ENCODE measurements at places on chromosomes 5 and 9.

GRCh38 chr5:43065387-43065947 lies 25.3 kb upstream of the ANXA2R start:
- no peak for DNase-seq

- DNase-seq, result no peak
These were observed 34.7 kb upstream of the DMXL1 start for GRCh38 chr5:119036101-119036762.

GRCh38 chr5:100706776-100707175 lies 171.6 kb downstream of the FAM174A start:
- DNase-seq, result no peak

GRCh38 chr5:171946000-171946781 lies 60.2 kb downstream of the FBXW11 start:
- DNase-seq, result no peak

GRCh38 chr9:4380406-4380805 lies 80.5 kb upstream of the GLIS3 start:
- DNase-seq, result no peak

DNA sequence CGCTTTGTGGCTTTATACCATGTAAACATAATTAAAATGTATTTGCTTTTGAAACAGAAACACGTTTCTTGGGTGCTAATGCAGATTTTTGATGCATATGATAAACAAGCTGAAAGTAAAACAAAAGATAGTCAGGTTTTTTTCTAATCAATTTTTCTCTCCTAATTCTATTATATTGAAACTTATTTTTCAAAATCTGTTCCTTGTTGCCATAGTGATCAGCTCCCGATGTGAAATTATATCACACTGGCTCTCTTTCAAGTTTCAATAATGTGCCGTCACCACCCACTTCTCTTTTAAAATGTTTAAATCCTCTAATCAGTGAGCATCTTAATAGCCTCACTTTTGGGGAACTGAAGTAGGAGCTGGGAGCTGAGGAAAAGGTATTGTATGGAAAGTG lies 36.4 kb upstream of the DAPK1 start:
- no peak for DNase-seq

DNA sequence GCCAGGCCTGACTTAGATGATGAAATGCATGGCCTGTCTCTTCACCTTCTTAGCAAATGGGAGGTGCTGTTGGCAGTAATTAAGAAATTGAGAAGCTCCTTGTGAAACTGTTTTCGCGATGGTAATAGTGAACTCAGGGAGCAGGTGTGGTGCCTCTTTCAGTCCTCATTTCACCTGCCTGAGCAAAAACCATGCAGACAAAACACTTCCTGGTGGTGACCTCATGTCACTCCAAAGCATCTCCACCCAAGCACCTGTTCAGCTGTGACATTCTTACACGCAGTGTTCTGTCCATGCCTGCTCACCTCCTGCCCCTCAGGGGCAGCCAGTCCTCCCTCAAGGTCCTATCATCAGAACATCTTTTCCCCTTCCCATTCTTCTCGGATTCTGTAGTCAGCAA lies 146.5 kb downstream of the CD180 start:
- no peak for DNase-seq

DNA sequence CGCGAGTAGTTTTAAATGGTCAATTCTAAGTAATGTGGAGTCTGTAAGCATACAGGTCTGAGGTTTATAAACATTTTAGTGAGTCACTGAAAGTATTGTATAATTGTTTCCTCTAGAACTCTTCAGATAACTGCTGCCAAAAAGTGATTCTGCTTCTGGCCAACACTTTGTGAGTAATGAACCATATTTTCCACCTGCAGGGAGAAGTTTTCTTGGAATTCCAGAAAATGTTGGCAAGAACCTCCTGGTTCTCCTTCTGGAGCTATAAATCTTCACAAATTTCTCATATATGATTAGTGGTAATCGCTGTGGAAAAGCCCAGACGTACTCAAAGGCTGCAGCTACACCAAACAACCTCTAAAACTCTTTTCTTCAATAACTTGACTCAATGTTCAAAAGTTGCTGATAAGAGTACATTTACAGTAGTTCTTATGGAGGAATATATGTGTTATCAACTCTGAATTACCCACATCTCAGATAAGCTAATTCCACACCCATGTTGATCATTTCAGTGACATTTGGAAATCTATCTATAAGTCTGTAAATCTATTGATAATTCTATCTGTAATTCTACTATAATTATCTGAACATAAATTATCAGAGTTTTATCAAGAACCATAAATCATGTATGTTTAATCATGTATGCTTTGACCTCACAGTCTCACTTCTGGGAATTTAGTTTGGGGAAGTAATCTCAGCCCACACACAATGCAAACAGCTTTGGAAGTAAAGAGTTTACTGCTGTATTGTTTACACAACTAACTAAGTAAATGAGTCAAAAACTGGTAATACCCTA lies 74.1 kb downstream of the FNBP1 start:
- no peak for DNase-seq

DNA sequence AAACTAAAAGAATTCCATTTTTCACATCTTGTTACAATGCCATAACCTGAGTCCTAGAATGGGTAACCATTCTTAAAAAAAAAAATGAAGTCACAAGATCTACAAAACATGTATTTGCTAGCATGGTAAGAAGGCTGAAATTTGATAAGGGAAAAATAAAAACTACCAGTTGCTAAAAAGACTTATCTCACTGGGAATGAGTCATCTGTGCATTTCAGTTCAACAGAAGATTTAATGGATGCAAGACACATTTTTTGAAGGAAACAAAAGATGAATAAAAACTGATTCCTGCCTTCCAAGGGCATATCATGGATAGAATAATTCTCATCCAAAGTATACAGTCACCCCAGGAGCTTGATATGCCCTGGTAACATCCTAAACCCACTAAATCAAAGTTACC lies 47.2 kb downstream of the SGTB start:
- DNase-seq, result no peak

DNA sequence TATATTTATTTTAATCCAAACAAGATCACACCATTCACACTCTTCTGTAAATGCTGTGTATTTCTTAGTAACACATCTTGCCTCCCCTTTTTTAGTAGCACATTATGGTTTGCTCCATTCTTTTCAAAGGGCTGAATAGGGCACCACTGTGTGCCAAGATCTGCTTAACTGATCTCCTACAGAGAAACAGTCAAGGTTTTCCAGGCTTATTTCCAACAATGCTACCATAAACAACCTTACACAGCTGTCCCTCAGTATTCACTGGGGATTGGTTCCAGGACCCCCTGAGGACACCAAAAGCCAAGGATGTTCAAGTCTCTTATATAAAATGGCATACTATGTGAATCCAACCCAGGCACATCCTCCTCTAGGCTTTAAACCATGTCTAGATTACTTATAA lies 16.5 kb downstream of the GOLM1 start:
- no peak for DNase-seq

- DNase-seq, result no peak
These were observed 56.5 kb downstream of the EXD3 start for GRCh38 chr9:137366445-137366810.

DNA sequence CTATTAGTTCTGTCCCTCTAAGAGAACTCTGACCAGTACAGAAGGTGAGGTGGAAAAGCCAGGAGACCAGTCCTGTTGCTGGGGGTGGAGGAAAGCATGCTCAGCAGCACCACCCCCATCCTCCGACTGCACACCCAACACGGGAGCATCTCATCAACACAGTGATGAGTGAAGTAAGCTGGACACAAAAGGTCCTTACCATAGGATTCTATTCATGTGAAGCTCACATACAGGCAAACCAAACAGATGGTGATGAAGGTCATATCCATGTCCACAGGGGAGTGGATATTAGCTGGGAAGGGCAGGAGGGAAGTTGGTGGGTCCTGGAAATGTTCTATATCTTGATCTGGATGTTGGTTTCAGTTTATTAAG lies 14.8 kb upstream of the MARCHF6 start:
- DNase-seq, result no peak

DNA sequence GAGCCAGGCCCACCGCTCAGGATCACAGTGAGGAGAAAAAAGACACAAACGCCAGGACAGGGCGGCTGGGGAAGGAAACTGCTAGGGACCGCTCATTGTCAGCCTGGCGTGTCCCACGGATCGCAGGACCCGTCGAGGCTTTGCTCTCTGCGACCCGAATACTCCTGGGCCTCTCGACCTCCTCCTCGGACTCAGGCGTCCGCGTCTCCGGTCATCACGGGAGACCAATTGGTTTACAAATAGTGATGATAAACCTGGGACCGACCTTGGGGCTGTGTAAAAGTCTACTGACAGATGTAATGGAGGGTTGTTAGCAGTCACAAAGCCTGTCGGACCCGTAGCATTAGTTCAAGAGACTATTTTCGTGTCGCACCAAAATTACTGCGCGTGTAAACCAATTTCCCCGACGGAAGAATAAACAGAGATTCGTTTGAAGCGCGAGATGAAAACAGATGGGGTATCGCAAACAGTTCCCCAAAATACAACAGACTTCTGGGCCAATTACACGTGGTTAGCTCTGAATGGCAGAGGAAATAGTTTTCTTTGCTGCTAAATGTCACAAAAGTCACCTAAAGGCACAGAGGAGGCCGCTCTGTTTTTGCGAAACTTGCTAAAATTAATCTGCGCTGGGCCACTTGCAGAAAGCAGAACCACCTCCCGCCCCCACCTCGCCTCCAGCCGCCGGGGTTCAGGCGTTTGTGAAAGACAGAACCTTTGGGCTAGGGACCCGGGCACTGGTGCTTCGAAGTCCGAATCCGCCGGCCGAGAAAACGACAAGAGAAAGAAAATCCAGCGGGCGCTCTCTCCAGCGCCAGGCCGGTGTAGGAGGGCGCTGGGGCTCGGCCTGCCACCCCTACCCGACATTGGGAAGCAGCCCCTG lies 67.6 kb downstream of the FOXD1 start:
- no peak for DNase-seq

Measured in stimulated activated CD4-positive, alpha-beta T cell treated with anti-CD3 and anti-CD28 coated beads, Interleukin-1b, Interleukin-23, amount 100 ng/mL, for 48 hours (primary cell).